ENCODE measurements at places on chromosomes 3 and 15.

DNA sequence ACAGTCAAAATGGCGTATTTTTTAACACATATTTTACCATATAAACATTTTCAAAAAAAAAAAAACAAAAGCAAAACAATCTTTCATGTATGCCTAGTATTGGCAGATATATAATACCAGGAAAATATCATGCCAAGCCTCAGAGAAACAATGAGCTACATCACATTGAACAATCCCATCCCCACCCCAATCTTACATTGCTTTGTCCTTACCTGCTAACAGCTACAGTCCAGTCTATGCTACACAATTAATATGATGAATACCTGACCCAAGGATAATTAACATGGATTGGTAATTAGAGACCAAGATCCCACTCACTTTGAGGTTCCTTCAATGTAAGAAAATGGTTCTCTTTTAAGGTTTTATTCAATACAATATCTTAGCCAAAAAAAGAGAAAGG lies 7.6 kb upstream of the SATB1 start:
- H3K4me3 ChIP-seq: no peak overlapping the region
- no peaks in the 10 kb centered on the region for H3K36me3 ChIP-seq
- H3K4me1 ChIP-seq: no peaks in the 10 kb centered on the region
- peaks cover 45% of the 10 kb centered on the region for H3K27me3 ChIP-seq
- no peak overlapping the region for H3K27ac ChIP-seq
- DNase-seq: no peak

DNA sequence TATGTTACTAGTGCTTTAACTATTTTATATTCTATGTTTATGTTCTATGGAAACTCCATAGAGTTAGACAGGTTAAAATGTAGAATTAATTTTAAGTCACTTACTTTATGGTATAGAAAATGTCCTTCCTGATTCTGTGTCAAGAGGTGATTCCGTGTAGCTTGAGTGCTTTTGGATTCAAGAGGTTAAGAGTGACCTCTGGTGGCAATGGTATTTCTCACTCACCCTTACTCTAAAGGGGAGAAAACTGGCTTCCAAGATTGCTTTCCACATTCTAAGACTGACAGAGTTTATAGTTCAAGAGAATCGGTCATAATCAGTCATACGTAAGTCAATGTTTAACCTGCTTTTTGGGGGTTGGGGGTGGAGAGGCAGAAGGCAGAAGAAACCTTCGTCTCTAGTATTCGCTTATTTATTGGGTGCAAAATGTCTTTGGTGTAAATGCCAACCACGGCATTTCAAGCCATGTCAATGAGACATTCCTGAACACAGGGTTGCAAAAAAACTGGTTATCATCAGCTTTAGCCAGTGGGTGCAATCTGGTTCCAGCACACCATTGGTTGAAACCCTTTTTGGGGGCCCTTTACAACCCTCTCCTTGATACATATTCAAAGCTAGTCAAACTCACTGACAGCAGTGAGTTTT lies 92.0 kb upstream of the VGLL3 start:
- H3K4me3 ChIP-seq: no peak overlapping the region
- no peak overlapping the region for H3K27ac ChIP-seq
- H3K27me3 ChIP-seq: no peaks in the 10 kb centered on the region
- no peaks in the 10 kb centered on the region for H3K36me3 ChIP-seq
- no peaks in the 10 kb centered on the region for H3K4me1 ChIP-seq
- DNase-seq: no peak

GRCh38 chr15:76253691-76254473 lies 57.4 kb downstream of the ETFA start:
- H3K36me3 ChIP-seq: peaks cover 34% of the 10 kb centered on the region
- H3K27me3 ChIP-seq: no peaks in the 10 kb centered on the region
- no peak for DNase-seq
- H3K27ac ChIP-seq: no peak overlapping the region
- no peaks in the 10 kb centered on the region for H3K4me1 ChIP-seq

DNA sequence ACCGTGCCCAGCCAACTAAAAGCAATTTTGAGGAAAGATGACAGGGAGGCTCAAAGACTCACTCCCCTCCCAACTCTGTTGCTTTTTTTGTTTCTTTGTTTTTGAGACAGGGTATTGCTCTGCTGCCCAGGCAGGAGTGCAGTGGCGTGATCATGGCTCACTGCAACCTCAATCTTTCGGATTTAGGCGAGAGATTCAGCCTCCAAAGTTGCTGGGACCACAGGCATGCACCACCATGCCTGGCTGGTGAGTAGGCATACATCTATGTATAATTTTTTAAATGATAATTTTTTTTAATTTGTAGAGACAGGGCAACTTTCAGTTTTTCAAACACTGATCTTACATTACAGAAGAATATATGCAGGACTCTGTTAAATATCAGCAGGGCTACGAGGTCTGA lies 15.8 kb upstream of the THUMPD3 start:
- no peak overlapping the region for H3K27ac ChIP-seq
- no peaks in the 10 kb centered on the region for H3K36me3 ChIP-seq
- H3K4me3 ChIP-seq: no peak overlapping the region
- no peak for DNase-seq
- H3K27me3 ChIP-seq: no peaks in the 10 kb centered on the region

- H3K36me3 ChIP-seq: peaks cover 15% of the 10 kb centered on the region
- no peak overlapping the region for H3K27ac ChIP-seq
- no peak overlapping the region for H3K4me3 ChIP-seq
- DNase-seq: no peak
- peaks cover 17% of the 10 kb centered on the region for H3K4me1 ChIP-seq
These were observed 54.0 kb downstream of the MBNL1 start for GRCh38 chr3:152322756-152323155.

DNA sequence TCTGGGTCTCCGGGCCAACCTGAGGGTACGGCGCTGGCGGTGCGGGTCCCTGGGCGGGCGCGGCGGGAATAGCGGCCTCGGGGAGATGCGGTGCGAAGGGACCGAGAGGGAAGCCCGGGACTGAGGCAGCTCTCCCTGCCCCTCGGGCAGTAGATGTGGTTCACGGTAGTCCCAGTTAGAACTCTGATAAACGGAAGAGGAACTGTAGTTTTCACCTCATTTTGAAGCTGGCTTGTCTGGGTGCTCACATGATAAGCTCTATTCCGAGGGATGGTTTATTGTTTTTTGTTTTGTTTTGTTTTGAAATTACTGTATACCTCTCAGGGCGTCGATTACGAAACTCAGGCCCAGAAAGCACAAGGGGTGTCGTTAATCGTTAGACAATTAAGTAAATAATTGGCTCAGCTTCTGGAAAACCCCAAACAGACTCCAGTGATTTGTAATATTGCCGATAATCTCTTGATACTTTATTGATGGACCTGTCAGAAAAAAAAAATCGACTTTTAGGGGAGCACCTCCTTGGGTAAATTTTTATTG lies 413 bp downstream of the NUSAP1 start:
- no peaks in the 10 kb centered on the region for H3K27me3 ChIP-seq
- H3K27ac ChIP-seq: peak overlapping the region; percentile 75
- H3K4me3 ChIP-seq: peak overlapping the region; percentile 82
- DNase-seq: no peak
- peaks cover 13% of the 10 kb centered on the region for H3K4me1 ChIP-seq

DNA sequence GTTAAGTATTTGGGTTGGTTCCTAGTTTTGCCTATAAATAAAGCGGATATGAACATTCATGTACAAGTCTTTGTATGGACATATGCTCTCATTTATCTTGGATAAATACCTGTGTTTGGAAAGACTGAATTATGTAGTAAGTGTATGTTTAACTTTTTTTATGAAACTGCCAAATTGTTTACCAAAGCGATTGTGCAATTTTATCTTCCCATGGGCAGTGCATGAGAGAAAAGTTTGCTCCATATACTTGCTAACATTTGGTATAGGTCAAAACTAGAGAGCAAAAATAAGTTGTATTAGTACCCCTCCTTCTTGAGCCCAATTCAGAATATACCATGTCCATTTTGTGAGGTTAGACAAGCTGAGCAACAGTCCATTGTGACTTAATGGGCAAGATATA lies 502.6 kb downstream of the SQOR start:
- H3K27me3 ChIP-seq: no peaks in the 10 kb centered on the region
- no peak overlapping the region for H3K4me3 ChIP-seq
- no peak overlapping the region for H3K27ac ChIP-seq

DNA sequence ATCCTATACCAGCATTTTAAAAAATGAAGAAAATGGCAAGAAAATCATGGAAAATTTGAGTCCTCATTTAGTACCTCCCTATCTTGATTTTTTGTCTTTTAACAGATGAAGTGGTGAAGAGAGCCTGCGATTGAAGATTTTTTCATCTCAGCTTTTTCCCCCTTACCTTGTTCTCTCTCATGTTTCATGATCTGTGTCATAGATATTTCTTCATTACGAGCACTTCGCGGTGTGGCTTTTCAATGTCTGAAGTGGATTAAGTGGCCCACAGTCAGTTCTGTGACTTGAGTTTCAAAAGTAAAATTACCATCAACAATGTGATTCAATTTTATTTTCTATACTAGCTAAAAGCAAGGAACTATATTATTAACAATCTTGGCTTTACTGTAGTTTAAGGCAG lies 147.2 kb downstream of the FNDC3B start:
- H3K4me1 ChIP-seq: peaks cover 22% of the 10 kb centered on the region
- no peak for DNase-seq
- H3K27ac ChIP-seq: no peak overlapping the region
- no peak overlapping the region for H3K4me3 ChIP-seq

DNA sequence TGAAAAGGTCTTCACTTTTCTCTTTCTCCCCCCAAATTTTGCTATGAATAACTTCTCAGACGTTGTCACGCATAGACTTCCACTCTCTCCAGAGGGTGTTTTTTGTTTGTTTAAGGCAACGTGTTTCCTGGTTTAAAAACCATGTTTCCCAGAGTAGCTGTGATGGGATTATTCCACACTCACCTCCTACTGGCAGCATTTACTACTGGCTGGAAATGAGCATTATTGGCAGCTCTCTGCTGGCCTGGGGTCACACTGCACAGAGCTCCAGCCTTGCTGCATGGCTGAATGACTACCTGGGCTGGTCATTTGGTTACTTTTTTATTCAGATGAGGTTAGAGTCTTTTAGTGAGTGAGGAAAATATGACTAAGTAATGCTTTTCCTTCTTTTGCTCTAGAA lies 65.2 kb downstream of the RARB start:
- H3K27ac ChIP-seq: peak overlapping the region; percentile 74
- no peaks in the 10 kb centered on the region for H3K27me3 ChIP-seq
- no peaks in the 10 kb centered on the region for H3K36me3 ChIP-seq
- H3K4me1 ChIP-seq: no peaks in the 10 kb centered on the region
- no peak overlapping the region for H3K4me3 ChIP-seq

DNA sequence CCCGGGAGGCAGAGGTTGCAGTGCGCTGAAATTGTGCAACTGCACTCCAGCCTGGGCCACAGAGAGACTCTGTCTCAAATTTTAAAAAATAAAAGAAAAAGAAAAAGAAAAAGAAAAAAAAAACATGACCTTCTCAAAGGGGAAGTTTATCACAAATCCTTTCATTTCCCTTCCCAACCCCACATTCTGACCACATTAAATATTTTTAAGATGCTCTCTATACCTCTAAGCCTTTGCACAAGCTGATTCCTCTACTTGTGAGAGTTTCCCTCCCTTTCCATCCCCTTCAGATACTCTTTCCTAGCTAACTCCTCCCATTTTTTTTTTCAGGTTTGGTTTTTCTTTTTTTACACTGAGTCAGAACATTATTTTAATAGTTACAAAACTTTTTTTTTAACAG lies 4.0 kb downstream of the HIGD1A start:
- no peak overlapping the region for H3K27ac ChIP-seq
- no peaks in the 10 kb centered on the region for H3K27me3 ChIP-seq
- peaks cover 10% of the 10 kb centered on the region for H3K4me1 ChIP-seq
- peaks cover 33% of the 10 kb centered on the region for H3K36me3 ChIP-seq
- H3K4me3 ChIP-seq: no peak overlapping the region

- no peaks in the 10 kb centered on the region for H3K27me3 ChIP-seq
- DNase-seq: no peak
- H3K27ac ChIP-seq: peak overlapping the region; percentile 79
- H3K4me3 ChIP-seq: no peak overlapping the region
These were observed 41.4 kb upstream of the CCDC80 start for GRCh38 chr3:112682361-112682760.

DNA sequence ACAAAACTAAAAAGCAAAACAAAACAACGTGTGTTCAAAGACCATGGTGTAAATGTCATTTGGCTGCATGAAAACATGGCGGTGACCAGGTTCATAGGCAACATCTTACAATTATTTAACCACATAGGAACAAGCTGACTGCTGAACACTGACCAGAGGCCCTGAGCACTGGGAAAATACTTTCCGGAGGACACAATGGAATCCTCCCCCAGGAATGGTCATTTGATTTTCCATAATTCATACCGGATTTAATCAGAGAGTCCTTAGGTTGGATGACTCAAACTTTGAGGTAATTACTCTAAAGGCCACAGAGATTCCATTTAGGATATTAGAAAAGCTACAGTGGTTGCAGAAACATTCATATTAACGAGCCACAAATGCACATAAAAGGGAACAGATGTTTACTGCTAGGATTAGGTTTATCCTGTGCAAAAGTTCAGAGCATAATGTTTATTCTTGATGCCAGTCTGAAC lies 254.7 kb downstream of the NR1D2 start:
- no peaks in the 10 kb centered on the region for H3K4me1 ChIP-seq
- H3K4me3 ChIP-seq: no peak overlapping the region
- no peak overlapping the region for H3K27ac ChIP-seq
- no peaks in the 10 kb centered on the region for H3K36me3 ChIP-seq

GRCh38 chr3:106326941-106327695 lies 458.3 kb upstream of the CBLB start:
- DNase-seq: no peak
- H3K27ac ChIP-seq: no peak overlapping the region
- peaks cover 2% of the 10 kb centered on the region for H3K4me1 ChIP-seq
- no peaks in the 10 kb centered on the region for H3K27me3 ChIP-seq
- H3K4me3 ChIP-seq: no peak overlapping the region
- H3K36me3 ChIP-seq: no peaks in the 10 kb centered on the region

DNA sequence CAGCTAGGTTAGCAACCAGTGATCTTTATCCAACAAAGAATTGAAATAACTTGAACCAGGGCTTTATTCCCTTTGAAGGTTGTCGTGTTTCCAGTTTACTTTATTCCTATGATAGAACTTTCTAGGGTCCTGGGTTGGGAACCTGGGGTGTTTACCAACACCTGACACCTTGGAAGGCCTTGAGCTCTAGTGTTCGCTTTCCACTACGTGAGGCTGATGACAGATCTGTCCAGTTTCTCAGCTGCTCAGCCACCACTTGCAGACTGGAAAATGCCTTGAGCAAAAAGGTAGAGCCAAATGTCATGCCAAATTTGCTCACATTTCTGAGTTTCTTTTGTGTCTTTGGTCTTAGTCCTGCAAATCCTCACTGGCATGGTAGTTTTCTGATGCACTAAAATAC lies 227.2 kb downstream of the ADAMTSL3 start:
- DNase-seq: no peak
- no peaks in the 10 kb centered on the region for H3K4me1 ChIP-seq
- no peak overlapping the region for H3K4me3 ChIP-seq

DNA sequence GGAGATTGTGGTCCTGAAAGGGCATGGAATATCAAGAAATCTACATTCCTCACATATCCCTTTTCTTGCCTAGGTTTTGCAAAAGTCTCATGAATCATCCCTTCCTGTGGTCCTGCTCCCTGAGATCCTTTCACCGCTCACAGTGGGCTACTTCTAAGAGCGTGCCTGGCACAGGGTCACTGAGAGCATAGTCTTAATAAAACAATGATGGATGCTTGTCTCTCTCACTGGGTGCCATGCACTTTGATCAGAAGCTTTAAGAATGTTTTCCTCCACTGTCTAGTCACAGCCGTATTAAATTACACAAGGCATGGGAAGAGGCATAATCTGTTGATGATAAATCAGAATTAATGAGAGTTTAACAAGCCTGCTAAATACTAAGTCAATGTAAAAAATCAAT lies 269.7 kb upstream of the ATP10A start:
- H3K27me3 ChIP-seq: peaks cover 51% of the 10 kb centered on the region
- H3K4me3 ChIP-seq: no peak overlapping the region
- no peak for DNase-seq
- H3K36me3 ChIP-seq: no peaks in the 10 kb centered on the region
- no peaks in the 10 kb centered on the region for H3K4me1 ChIP-seq
